NCI-H1930 (cell line): ENCODE measurements at places on chromosomes 11 and 22.

DNA sequence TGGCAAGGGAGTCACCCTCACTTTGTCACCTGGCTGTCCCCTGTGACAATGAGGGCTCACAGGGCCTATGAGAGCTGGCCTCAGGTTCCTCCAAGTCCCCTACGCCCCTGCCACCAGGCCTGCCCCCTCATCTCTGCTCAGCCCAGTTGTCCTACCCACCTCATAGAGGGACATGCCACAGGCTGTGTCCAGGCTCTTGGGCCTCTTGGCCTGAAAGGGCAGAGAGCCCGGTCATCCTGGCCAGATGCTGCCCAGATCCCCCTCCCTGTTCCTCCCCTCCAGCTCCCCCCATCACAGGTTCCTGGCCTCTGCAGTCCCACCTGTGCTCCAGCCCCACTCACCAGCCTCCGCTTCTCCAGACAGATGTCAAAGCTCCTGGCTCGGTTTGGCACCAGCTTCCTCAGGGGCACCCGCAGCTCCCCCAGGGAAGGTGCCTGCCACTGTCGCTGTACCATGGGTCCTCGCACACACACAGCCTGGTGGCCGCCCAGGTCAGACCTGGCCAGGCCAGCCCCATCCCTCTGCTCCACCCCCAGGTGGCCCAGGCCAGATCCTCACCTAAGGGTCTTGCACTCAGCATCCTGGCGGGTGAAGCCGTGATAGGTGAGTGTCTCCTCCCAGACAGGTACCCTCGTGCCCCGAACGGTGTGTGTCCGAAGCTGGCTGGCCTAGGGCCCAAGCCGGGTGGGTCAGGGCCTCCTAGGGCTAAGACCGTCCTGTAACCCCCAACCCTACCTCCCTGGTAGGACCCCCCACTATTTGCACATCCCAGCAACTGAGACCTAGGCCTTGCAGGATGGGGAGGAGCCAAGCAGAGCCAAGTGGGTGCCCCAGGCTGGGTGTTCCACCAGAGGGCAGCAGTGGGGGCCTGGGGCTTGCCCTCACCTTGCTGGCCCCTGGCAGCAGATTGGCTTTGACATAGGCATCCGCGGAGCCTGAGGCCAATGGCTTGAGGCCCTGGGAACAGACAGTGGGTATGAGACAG is 8.3 kb downstream of the NDUFV1 start:
- no peak for DNase-seq

DNA sequence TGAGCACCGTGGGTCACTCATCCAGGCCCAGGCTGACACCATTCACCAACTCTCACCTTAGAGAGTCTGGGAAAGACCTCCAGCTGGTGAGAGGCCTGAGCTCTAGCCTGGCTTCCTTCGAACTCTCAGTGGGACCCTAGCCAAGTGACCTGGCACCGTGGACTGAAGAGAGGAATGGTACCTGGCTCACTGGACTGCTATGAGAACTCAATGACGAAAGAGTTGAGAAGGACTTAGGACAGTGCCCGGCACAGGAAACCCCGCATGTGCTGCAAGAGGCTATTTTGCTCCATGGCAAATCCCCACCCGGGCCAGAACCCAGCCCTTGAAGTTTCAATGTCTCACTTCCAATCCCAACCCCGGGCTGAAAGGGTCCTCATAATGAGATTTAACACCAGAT is 605 bp upstream of the RAPSN start:
- DNase-seq = no peak

GRCh38 chr11:35605706-35606105 is 12.6 kb upstream of the FJX1 start:
- DNase-seq = no peak

- DNase-seq = no peak
Observed at GRCh38 chr22:42397332-42398249, 34.6 kb downstream of the NFAM1 start.

DNA sequence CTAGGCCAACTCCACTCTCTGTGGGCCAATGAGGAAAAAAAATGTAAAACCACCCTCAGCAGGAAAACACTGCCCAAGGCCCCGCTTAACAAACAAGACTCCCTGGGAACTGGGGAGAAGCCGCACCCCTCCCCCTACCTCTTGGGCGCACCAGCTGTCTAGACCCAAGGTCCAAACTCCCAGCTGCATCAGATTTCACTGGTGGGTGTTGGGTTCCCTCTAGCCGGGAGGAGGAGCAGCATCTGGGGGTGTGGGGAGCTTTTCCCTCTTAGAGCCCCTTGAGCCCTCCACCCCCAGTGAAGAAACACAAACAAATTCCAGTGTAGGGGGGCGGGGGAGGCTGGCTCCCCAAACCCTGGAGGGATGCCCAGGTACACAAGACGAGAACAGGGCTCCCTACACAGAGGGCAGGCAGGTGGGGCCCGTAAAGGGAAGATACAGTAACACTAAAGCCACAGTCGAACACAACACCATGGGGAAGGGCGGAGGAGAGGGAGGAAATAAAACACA is 64.9 kb downstream of the NECTIN1 start:
- DNase-seq = no peak

GRCh38 chr22:30214703-30215407 is 31.7 kb downstream of the LIF start:
- peak; percentile 7 for DNase-seq

- no peak for DNase-seq
Observed at GRCh38 chr11:107561688-107562087, 3.8 kb downstream of the ALKBH8 start.

DNA sequence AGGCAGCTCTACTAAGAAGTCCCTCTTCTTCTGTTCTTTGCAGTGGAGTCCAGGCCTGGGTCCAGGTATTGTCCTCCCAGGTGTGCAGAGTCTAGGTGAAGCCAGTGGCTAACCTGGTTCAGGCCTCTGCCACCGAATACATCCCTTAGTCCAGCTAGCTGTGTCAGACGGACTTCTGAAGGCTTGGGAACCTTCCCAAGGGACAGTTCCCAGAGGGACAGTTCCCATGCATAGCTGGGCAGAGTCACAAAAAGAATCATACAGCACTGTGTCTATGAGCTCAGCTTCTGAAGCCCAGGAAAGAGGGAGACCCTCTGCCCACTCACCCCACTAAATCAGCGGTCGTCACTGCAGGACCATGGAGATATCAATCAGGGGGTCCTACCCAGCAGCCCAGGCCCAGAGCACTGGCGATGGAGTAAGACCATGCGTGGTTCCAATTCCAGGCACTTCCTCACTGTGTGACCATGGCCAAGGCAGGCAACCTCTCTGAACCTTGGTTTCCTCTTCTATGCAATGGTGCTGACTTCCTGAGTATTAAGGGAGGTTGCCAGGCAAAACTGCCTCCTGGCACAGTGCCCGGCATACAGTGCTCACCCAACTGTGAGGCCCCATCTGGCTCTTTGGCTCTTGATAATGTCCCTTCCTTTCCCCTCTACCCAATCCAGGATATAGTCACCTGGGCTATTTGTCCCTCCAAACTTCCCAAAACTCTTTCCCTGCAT is 3.4 kb downstream of the MS4A10 start:
- no peak for DNase-seq

- no peak for DNase-seq
Observed at GRCh38 chr22:45518580-45518991, 15.9 kb downstream of the FBLN1 start.

DNA sequence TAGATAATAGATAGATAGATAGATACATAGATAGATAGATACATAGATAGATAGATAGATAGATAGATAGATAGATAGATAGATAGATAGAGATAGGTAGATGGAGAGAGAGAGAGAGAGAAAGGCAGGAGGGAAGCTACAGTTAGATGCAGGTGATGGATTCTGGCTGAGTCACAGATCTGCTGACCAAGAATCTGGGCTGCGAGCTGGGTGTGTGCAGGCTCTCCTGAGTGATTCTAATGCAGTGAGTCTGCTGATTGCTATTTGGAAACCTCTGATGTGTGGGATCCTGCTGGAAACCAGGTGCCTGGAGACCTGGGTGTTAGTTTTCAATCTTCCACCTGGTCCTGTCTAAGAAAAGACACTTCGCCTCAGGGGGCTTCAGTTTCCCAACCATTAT is 1441.8 kb downstream of the TBC1D22A start:
- no peak for DNase-seq

DNA sequence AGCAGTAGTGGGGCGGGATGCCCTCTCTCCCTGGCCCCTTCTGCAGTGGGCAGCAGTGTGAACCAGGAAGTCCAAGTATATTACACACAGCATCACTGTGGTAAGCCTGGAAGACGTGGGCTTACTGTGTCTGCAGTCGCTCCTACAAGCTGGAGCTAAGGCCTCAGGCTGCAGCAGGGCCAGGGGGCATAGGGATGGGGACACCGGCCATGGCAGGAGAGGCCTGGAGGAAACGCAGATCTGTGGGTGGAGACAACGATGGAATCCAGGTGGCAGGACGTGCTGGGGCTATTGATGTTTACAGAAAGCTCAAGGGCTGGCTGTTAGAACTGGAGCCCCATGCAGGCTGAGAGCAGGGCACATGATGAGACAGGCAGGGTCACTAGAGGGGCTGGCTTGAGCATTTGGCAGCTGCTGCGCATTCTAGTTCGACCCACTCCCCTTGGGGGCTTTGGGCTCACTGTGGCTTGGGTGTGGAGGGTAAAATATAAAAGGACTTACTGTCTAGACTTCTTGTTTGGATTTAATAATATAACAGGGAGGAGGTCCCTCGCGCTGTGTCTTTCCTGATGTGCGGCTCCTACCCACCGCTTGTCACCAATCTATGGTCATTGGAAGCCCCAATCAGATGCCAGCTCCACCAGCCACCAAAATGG is 539.5 kb downstream of the TBC1D22A start:
- no peak for DNase-seq

- DNase-seq = no peak
Observed at GRCh38 chr11:2578929-2579270, 120.9 kb downstream of the KCNQ1OT1 start.

DNA sequence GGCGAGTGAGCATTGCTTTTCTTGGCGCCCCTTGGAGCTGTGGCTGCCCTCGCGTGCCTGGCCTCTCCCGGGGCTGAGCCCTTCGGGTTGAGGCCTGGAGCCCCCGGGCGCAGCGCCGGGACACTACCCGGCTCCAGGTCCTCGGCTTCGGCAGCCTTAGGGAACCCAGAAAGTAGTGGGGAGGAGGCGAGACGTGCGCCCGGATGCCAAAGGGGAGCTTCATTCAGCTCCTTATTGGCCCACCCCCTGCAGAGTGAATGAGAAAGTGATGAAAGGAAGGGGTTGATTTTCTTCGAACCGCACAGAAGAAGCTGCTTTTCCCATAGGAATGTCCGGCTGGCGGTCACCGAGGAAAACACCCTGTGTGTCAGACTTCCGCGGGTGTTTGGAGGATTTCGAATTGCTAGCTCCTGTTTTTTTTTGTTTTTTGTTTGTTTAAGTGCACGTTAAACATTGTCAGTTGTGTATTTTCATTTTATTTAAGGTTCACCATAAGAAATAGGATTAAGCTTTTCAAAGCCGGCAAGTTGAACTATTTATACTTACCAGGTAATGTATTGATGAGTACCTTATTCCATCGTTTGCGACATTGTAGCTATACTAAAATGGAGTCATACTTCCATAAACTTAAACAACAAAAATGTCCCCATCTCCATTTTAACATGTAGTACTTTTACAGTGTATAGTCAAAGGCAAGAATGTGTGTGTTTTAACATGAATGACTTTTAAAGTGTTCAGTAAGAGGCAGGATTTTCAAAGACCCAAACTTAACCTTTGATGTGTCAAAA is 841 bp upstream of the EIF4G2 start:
- no peak for DNase-seq

DNA sequence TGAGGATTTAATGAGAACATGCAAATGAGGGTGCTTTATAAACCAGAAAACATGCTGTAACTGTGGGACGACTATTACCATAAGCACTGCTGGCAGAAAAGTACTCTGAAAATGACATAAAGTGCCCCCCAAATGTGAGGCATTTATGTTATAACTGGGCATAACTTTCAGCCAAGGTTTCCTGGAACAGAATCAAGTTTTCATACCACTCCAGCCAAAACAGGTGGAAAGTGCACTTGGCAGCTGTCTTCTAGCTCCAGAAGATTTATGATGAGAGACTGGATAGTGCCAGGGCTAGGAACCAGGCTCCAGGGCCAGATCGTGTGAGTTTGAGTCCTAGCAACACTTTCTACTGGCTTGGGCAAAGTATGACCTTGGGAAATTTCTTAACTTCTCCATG is 339.2 kb downstream of the TENM4 start:
- no peak for DNase-seq

- no peak for DNase-seq
Observed at GRCh38 chr11:35223371-35223796, 84.4 kb downstream of the CD44 start.

GRCh38 chr22:22395245-22395644 is 113.3 kb downstream of the ZNF280B start:
- no peak for DNase-seq

DNA sequence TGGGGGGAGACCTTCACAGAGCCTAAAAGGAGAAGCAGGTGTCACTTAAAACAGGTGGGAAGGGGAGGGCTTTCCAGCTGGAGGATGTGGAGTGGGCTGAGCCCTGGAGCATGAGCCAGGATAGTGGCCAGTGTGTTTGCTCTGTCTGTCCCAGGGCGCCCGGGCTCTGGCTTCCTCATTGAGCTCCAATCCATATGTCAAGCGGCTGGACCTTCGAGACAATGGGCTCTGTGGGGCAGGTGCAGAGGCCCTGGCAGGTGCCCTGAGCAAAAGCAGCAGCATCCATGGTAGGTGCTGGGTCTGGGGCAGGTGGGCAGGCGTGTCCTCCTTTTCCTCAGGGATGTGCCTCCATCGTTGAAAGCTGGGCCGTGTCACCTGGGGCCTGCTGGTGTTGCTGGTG is 2.0 kb downstream of the LRRC74B start:
- DNase-seq = no peak

DNA sequence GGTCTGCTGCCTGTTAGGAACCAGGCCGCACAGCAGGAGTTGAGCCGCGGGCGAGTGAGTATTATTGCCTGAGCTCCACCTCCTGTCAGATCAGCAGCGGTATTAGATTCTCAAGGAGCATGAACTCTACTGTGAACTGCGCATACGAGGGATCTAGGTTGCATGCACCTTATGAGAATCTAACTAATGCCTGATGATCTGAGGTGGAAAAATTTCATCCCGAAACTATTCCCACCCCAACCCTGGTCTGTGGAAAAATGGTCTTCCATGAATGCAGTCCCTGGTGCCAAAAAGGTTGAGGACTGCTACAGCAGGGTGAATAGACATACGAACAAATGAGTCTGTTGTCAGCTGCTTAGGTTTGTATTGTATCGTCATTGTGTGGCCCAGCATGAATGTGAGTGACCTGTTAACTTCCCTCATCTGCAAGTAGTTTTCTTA is 29.8 kb downstream of the RNF141 start:
- DNase-seq = no peak
